ENCODE measurements at places on chromosomes 7 and 10.
A peak's percentile ranks its signal among the peaks of the same experiment; 100 is the strongest.

DNA sequence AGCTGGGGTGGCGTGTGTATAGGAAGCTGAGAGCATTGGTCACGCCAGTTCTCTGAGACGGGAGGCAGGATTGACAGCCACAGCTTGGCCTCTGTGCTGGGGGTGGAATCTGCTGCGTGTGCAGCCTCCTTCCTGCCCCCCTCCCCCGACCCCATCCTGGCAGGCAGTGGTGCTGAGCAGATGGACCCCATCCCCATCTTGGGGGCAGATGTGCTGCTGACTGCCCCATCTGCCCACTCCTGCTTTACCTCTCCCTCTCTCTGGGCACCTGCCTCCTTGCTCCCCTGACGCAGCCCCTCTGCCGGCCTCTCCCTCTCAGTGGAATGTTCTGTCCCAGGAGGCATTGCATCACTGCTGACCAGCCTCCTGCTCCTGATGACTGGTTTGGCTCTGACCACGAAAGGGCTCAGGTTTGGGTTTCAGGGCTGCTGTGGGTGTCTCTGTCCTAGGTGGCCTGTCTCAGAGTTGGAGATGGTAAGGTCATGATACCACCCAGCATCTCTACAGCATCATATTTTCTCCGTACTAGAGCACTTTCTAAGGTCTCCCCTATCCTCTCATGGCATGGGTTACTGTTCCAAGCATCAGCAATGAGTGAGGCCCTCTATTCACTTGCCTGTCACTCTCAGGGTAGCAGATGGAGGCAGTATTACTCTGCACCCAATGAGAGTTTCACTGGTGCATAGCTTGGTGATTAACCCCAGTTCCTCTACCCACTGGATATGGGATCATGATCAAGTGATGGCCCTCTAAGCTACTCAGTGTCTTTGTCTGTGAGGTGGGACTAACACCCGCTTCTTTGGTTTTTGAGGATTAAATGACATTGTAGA, 81.9 kb downstream of the RBM20 start:
- no peaks in the 10 kb centered on the region for H3K36me3 ChIP-seq
- DNase-seq, result no peak
- peaks cover 31% of the 10 kb centered on the region for H3K4me1 ChIP-seq
- H3K27me3 ChIP-seq, result peaks cover 9% of the 10 kb centered on the region
- H3K4me3 ChIP-seq, result no peak overlapping the region

DNA sequence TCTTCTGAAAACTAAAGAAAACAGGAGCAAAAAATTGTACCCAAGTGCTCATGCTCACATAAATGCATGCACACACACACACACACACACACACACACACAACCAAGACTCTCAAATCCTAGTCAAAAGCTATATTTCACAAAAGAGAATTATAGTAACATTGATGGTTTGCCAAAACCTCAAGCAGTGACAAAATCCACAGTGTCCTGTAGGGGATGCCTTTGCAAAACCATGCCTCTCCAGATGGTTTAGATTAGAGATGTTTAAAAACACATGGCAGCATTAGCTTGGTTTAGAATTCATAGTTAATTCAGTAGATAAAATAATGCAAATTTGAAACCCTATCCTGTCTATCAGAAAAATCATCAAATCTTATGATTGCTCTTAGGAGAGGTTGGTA, 232.2 kb downstream of the DYNC1I1 start:
- H3K4me1 ChIP-seq, result no peaks in the 10 kb centered on the region
- no peaks in the 10 kb centered on the region for H3K27me3 ChIP-seq
- no peak overlapping the region for H3K27ac ChIP-seq
- no peak overlapping the region for H3K4me3 ChIP-seq
- DNase-seq, result no peak

DNA sequence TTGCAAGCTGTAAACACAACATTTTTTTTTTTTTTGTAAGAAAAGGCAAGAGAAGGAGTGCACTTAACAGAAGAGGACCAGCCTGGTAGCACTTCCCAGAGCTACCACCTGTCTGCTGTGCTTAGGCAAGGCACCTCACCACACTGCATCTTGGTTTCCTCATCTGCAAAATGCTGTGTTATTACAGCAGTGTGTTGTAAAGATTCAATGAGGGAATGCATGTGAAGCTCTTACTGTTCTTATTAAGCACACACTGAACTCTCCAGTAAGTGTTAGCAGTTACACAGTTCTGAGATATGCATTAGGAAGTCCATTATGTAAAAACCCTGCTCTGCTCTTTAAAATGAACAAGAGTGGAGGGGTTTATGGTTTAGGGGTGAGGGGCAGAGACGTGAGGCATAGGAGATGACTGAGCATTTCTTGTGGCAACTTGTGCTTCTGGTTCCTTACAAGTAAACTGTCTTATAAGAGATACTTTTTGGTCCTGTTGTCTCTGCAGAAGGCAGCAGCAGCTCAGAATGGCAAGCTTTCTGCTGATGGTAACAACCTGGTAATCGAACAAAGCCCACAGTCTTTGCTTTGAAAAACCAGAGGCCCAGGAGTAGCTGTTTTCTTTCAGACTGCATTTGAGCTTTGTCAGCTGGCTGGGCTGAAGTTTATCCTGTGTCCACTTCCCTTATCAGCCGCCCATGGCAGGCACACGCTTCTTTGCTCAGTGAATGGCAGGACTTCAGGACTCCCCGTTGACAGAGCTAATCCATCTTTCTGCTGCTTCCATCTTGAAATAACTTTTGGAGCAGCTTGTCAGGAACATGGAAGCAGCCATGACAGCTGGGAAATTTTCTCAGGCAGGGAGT, 98.8 kb upstream of the BMPER start:
- no peak overlapping the region for H3K4me3 ChIP-seq
- H3K27ac ChIP-seq, result no peak overlapping the region
- no peaks in the 10 kb centered on the region for H3K27me3 ChIP-seq
- no peaks in the 10 kb centered on the region for H3K4me1 ChIP-seq
- no peaks in the 10 kb centered on the region for H3K36me3 ChIP-seq

DNA sequence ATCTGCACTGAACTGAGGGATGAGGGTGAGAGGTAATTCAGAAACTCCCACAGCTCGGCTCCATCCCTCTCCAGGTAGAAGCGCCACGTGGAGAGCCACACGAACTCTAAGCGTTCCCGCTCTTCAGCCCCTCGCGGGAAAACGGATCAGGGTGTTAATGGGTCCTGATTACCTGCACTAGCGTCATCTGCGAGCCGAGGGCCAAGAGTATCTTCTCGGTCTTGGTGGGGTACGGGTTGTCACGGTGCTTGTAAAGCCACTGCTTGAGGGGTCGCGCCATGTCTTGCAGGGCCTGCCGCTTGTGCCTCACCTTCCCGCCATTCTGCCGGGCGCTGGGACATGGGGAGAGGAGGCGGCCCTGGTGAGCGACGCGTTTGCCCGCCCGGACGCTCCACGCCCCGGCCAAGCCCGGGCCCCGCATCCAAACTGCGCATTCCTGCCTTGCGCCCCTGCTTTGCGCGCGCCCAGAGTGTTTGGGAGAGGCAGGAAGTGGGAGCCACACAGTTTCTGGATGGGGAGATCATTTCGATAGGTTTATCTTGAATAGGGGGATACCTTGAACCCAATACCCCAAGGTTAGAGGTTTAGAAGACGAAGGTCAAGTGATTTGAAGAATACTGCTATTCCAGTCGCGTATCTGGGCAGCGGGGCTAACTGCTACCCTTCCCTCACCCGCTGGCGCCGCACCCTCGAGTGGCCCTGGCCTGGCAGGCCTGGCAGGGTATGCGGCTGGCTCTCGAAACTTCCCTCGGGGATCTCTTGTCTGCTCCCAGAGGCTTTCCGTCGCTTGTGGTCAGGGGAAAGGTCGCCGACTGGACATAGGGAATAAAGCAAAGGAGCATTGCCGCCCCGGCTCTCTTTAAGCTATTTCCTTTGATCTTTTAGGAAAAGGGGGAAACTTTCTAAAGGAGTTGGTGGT, 4.2 kb downstream of the MKX start:
- H3K27ac ChIP-seq, result no peak overlapping the region

GRCh38 chr10:95467162-95467599, 94.0 kb downstream of the SORBS1 start:
- DNase-seq, result no peak
- no peak overlapping the region for H3K4me3 ChIP-seq
- no peak overlapping the region for H3K27ac ChIP-seq
- peaks cover 3% of the 10 kb centered on the region for H3K4me1 ChIP-seq
- no peaks in the 10 kb centered on the region for H3K36me3 ChIP-seq

- peaks cover 5% of the 10 kb centered on the region for H3K36me3 ChIP-seq
- DNase-seq, result no peak
- peaks cover 69% of the 10 kb centered on the region for H3K27me3 ChIP-seq
- no peaks in the 10 kb centered on the region for H3K4me1 ChIP-seq
Measured at GRCh38 chr7:132381742-132382472, 194.4 kb downstream of the PLXNA4 start.

- DNase-seq, result no peak
- H3K4me1 ChIP-seq, result no peaks in the 10 kb centered on the region
- H3K36me3 ChIP-seq, result no peaks in the 10 kb centered on the region
- peaks cover 8% of the 10 kb centered on the region for H3K27me3 ChIP-seq
Measured at GRCh38 chr7:93198472-93198871, 27.8 kb downstream of the HEPACAM2 start.

DNA sequence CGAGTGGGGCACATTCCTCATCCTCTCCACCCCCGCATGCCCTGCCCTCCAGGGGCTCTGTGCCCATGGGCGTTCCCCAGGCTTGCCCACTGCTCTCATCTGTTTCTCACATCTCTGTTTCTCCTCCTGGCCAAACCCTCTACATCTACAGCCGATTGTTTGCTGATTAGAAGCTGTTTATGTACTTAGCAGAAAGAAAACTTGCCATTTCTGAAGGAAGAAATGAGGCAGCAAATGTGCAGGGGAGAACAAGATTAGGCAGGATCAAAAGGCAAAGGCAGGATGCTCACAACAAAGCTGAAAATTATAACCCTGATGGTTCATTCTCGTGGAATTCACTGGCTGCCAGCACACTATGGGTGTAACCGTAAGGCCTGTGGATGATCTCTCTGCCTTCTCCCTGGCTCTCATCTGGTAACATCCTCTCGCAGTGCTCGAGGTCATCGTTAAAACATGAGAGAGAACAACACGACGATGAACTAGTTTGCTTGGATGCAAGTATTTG, 111.6 kb upstream of the KLF14 start:
- H3K4me3 ChIP-seq, result no peak overlapping the region
- H3K36me3 ChIP-seq, result no peaks in the 10 kb centered on the region
- H3K4me1 ChIP-seq, result peaks cover 9% of the 10 kb centered on the region
- DNase-seq, result no peak
- no peak overlapping the region for H3K27ac ChIP-seq

- no peak overlapping the region for H3K4me3 ChIP-seq
- peaks cover 11% of the 10 kb centered on the region for H3K4me1 ChIP-seq
- no peaks in the 10 kb centered on the region for H3K27me3 ChIP-seq
- peaks cover 17% of the 10 kb centered on the region for H3K36me3 ChIP-seq
- no peak for DNase-seq
Measured at GRCh38 chr10:110258542-110258941, 46.2 kb downstream of the SMNDC1 start.

GRCh38 chr7:87435546-87435945, 39.9 kb downstream of the ABCB4 start:
- H3K36me3 ChIP-seq, result no peaks in the 10 kb centered on the region
- H3K4me3 ChIP-seq, result no peak overlapping the region
- H3K27me3 ChIP-seq, result no peaks in the 10 kb centered on the region

DNA sequence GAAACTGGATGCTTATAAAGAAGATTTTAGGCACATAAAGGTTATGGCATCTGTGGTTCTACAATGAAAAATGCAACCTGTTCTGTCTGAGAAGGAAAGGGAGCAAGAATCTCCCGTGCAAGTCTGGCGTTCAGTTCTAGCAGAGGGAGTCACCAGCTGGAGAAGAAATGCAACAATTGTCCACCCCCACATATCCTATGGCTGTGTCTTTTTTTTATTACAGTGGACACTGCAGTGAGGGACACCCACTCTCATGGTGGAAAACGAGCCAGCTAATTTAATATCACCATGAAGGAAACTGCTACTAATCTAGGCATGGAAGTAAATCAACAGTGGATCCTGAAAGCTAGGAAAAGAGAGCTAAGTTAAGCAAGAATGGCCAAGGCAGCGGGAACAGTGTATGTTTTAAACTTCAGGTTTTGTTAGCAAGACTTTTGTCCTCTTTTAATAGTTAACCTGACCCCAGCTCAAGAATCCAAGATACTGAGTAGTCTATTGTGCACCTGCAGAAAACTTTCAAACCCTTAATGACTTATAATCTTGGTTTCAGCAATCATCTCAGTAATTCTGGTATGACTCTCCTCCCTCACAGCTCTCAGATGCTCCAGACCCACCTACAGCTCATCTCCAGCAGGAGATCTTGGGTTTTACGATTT, 149.3 kb downstream of the FGFR2 start:
- H3K4me1 ChIP-seq, result no peaks in the 10 kb centered on the region
- no peaks in the 10 kb centered on the region for H3K36me3 ChIP-seq
- H3K4me3 ChIP-seq, result no peak overlapping the region
- no peak for DNase-seq
- no peaks in the 10 kb centered on the region for H3K27me3 ChIP-seq
- H3K27ac ChIP-seq, result no peak overlapping the region

DNA sequence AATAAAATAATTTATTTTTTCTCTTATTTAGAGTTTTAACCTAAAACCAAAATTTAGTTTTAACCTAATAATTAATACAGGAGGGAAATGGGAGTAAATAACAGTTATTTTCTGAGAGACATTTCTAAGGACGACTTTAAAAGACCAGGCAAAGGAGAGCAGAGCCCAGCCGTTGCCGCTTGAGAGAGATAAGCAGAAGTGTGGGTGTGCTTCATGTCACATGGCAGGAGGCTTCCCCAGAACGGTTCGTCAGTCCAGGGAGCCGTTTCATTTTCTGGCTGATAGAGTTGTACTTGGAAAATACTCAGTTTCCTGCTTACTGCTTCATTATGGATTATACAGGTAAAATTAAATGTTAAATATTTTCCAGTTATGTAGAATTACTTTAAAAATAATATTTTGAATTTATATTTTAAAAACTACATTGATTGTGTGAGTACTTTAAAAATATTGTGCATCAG, 61.4 kb downstream of the ST7 start:
- H3K27ac ChIP-seq, result no peak overlapping the region
- DNase-seq, result peak; percentile 21
- H3K4me1 ChIP-seq, result peaks cover 33% of the 10 kb centered on the region
- peaks cover 3% of the 10 kb centered on the region for H3K36me3 ChIP-seq
- H3K27me3 ChIP-seq, result peaks cover 12% of the 10 kb centered on the region

DNA sequence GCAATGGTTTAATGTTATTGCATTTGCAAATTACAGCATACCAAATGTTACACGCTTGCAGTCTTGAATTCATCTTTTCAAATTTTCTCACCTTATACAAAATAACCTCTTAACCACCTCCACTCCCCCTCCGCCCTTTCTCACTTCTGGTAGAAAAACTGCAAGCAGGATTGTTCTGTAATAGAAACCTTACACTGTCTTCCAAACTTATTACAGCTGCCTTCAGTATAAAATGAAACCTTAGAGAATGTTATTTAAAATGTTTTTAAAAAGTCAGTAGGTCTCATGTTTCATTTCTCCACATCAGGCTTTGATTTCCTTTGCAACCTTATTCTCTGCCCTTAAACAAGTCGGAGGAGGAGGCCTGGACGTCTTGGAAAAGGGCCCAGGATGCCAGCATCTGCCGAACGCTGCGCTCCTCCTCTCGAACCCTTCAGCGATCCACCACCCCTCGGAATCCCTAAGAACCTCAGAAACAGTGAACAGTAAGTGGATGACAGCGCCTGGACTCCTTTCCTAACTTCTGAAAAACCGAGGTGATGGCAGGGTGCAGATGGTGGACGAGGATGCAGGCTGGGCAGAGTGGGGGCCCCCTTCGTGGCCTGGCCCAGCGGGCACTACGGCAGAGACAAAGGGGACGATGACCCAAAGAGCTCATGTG, 74.0 kb downstream of the FGFR2 start:
- H3K36me3 ChIP-seq, result no peaks in the 10 kb centered on the region
- no peak overlapping the region for H3K27ac ChIP-seq
- H3K4me3 ChIP-seq, result no peak overlapping the region
- no peaks in the 10 kb centered on the region for H3K4me1 ChIP-seq

Data from activated naive CD4-positive, alpha-beta T cell treated with anti-CD3 and anti-CD28 coated beads, Interleukin-2, amount 10 ng/mL, durations not matched to agents 7 days and 5 days (primary cell).